Bladder microvascular endothelial cell (primary cell): ENCODE measurements at places on chromosomes 1 and 21. TPM values are rescaled to one million over a fixed set of nuclear protein-coding genes. Genes with fewer than 3 reads are reported as not detected.

ZNF692 gene
- 4.9 and 16.6 TPM in 2 replicates for total RNA-seq

KLHDC9 gene
- 1.5 and 1.6 TPM in 2 replicates for total RNA-seq

C1orf87 gene
- total RNA-seq, result not detected in 2 replicates

THEM5 gene
- not detected in 2 replicates for total RNA-seq

TRABD2B gene
- total RNA-seq, result under 0.01 TPM in 1 of 2 replicates, not detected in the other

CAPN8 gene
- total RNA-seq, result not detected in 2 replicates
